Natural killer cell treated with Interleukin-12 subunit alpha and Interleukin-12 subunit beta and Interleukin-15 and Interleukin-18, amount 100 ng/mL, for 72 hours (primary cell): ENCODE measurements at places on chromosomes 2 and 18. TPM values are rescaled to one million over a fixed set of nuclear protein-coding genes. Genes with fewer than 3 reads are reported as not detected.

PAX8 gene
- total RNA-seq = 1.8 TPM

SKA1 gene
- 38.0 TPM for total RNA-seq

LYG1 gene
- total RNA-seq = 3.0 TPM

DNA sequence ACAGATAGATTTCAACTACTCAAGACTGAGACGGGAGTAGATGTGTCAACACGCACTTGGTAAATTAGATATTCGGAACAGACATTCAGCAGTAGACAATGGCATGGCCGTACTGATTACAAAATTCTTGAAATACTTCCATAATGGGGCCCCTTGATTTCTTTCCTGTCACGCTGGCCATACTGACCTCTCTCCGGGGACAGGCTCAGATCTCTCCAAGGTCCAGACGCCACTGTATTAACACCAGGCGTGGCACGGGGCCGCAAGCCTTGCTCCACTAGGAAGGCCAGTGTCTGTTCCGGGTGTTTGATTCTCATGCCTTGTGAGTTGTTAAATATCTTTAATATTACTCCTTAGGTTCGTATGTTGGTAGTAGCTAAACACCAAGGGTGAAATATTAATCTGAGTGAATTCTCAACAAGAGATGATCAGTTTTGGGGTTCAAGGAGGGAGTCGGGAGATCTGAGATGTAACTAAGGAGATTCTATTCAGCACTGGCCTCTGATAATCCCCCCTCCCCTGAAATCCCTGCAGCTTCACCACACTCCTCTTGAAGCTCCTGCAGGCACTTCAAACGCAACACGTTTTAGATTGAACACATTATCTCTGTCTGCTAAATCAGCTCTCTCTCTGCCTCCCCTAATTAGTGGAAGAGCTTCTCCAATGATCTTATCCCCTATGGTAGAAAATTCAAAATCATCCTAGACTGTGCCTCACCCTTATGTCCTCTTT is 2.2 kb upstream of the EHD3 start:
- DNase-seq = no peak

GRCh38 chr2:145324748-145325147 is 804.8 kb upstream of the ZEB2 start:
- no peak for DNase-seq

DNA sequence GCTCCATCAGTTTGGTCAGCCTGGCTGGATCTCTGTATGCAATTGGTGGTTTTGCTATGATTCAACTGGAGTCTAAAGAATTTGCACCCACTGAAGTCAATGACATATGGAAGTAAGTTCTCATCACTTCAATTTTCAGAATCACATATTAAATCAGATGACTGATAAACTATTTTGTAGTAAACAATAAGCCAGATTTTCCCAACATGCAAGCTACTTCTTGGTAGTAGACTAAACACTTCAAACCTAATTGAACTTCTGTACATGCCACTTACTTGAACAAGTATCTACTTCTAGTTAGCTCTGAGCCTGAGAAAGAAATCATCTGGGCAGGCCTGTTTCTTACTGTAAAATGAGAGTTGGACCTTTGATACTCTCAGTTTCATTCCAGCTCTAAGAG is 11.4 kb downstream of the KLHL41 start:
- DNase-seq = no peak

- no peak for DNase-seq
These were observed 172.5 kb upstream of the KLF7 start for GRCh38 chr2:207338220-207338607.

GRCh38 chr18:21112543-21113105 is 1.0 kb upstream of the ROCK1 start:
- DNase-seq = no peak

GRCh38 chr2:129812071-129812470 is 167.4 kb upstream of the RAB6C start:
- DNase-seq = no peak

GRCh38 chr18:12271376-12272235 is 17.4 kb downstream of the CIDEA start:
- DNase-seq = no peak
